Activated CD4-positive, alpha-beta memory T cell treated with anti-CD3 and anti-CD28 coated beads for 36 hours (primary cell): ENCODE measurements at places on chromosomes 2 and 18.

- no peak for DNase-seq
- H3K4me1 ChIP-seq = peaks cover 18% of the 10 kb centered on the region
- peaks cover 2% of the 10 kb centered on the region for H3K27me3 ChIP-seq
- H3K27ac ChIP-seq = no peak overlapping the region
- H3K36me3 ChIP-seq = no peaks in the 10 kb centered on the region
- H3K4me3 ChIP-seq = no peak overlapping the region
Observed at GRCh38 chr2:227788561-227789018, 25.1 kb upstream of the CCL20 start.

GRCh38 chr2:127007652-127008051, 99.3 kb downstream of the BIN1 start:
- no peak overlapping the region for H3K4me3 ChIP-seq
- H3K4me1 ChIP-seq = no peaks in the 10 kb centered on the region

DNA sequence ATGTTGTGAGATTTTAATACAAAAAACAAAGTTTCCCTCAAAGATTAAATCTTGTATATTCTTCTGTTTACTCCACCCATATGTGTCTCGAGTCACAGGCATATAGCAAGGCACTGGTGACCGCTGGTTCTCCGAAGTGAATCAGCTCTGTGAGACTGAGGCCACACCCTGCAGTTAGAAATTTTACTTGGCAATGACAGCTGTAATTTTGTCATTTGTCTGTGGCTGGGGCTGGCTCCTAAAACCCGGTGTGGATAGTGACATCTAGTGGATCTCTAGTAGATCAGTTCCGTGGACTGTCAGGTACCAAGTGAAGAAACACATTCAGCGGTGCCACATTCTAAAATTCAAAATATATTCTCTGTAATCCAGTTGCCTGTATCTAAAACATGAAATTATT, 278.0 kb downstream of the NEDD4L start:
- H3K4me1 ChIP-seq = peaks cover 15% of the 10 kb centered on the region
- no peaks in the 10 kb centered on the region for H3K36me3 ChIP-seq
- peak; percentile 71 for DNase-seq
- no peak overlapping the region for H3K27ac ChIP-seq

GRCh38 chr2:124001696-124002430, 23.2 kb upstream of the CNTNAP5 start:
- H3K4me3 ChIP-seq = no peak overlapping the region
- no peaks in the 10 kb centered on the region for H3K4me1 ChIP-seq
- DNase-seq = no peak
- H3K27me3 ChIP-seq = no peaks in the 10 kb centered on the region
- H3K27ac ChIP-seq = no peak overlapping the region

GRCh38 chr2:224930124-224930523, 112.1 kb downstream of the DOCK10 start:
- DNase-seq = peak; percentile 40
- H3K4me3 ChIP-seq = peak overlapping the region; percentile 39
- peaks cover 52% of the 10 kb centered on the region for H3K36me3 ChIP-seq
- peaks cover 98% of the 10 kb centered on the region for H3K4me1 ChIP-seq
- no peaks in the 10 kb centered on the region for H3K27me3 ChIP-seq

DNA sequence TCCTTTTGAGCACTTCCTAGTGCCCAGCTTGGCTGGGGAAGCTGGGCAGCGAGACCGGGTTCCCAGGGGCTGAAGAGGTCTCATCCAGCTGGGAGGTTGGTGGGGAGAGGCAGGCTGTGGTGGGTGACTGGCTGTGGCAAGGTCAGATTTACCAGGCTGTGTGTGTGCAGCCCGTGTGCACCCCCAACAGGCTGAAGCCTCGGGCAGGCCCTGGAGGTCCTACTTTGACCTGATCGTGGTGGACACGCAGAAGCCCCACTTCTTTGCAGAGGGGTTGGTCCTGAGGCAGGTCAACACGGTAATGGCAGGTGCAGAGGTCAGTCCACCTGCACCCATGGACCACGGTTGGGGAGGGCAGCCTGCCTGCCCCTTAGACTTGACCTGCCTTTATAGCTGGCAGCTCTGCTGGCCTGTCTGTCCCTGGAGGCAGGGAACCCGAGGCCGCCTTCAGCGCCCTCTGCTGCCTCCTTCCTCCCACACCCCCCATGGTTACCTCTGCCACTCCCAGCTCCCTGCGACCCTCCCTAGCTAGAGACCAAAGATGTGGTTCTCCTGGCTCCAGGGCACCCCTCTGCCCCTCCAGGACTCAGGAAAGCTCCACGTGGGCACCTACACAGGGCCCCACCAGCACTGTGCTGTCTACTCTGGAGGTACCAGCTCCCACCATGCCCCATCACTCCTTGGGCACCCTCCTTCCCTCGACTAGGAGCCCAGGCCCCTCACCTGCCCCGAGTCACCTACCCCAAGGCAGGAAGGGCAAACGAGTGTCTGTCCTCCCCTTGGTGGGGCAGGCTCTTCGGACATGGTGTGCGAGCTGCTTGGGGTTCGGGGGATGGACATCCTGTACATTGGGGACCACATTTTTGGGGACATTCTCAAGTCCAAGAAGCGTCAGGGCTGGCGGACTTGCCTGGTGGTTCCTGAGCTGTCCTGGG, 4.0 kb downstream of the NT5DC4 start:
- peak; percentile 40 for DNase-seq
- H3K27ac ChIP-seq = no peak overlapping the region
- no peaks in the 10 kb centered on the region for H3K4me1 ChIP-seq

GRCh38 chr2:47907039-47907781, 912 bp upstream of the FBXO11 start:
- DNase-seq = peak; percentile 48
- peak overlapping the region; percentile 88 for H3K4me3 ChIP-seq
- H3K27me3 ChIP-seq = no peaks in the 10 kb centered on the region
- peaks cover 8% of the 10 kb centered on the region for H3K36me3 ChIP-seq
- H3K4me1 ChIP-seq = peaks cover 34% of the 10 kb centered on the region

- no peaks in the 10 kb centered on the region for H3K27me3 ChIP-seq
- H3K27ac ChIP-seq = no peak overlapping the region
- no peak overlapping the region for H3K4me3 ChIP-seq
- H3K4me1 ChIP-seq = peaks cover 5% of the 10 kb centered on the region
- H3K36me3 ChIP-seq = no peaks in the 10 kb centered on the region
Observed at GRCh38 chr2:240397542-240397916, 37.9 kb upstream of the GPC1 start.

- peaks cover 5% of the 10 kb centered on the region for H3K36me3 ChIP-seq
- peak; percentile 77 for DNase-seq
- H3K4me1 ChIP-seq = peaks cover 48% of the 10 kb centered on the region
- H3K27me3 ChIP-seq = no peaks in the 10 kb centered on the region
- H3K4me3 ChIP-seq = peak overlapping the region; percentile 30
Observed at GRCh38 chr2:224025874-224026273, 13.2 kb downstream of the SERPINE2 start.

DNA sequence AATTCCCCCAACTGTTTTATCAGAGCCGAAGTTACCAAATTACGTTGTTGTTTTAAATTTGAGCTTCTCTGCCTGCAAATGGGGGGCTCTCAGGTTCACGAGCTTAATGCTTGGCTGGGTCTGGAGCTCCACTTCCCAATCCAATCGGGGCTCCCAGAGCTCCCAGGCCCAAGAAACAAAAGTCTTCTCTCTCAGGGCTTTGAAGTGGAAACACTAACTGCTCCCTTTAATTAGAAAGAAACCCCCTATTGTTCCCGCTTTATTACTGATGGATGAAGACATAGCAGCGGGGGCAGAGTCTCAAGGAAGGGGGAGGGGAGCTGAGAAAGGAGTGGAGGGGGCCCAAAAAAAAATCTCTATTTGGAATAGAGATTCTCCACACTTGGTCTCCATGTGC, 15.6 kb upstream of the PKDCC start:
- H3K36me3 ChIP-seq = no peaks in the 10 kb centered on the region
- no peak overlapping the region for H3K27ac ChIP-seq
- H3K4me3 ChIP-seq = no peak overlapping the region
- no peak for DNase-seq
- H3K27me3 ChIP-seq = peaks cover 10% of the 10 kb centered on the region
- H3K4me1 ChIP-seq = no peaks in the 10 kb centered on the region

DNA sequence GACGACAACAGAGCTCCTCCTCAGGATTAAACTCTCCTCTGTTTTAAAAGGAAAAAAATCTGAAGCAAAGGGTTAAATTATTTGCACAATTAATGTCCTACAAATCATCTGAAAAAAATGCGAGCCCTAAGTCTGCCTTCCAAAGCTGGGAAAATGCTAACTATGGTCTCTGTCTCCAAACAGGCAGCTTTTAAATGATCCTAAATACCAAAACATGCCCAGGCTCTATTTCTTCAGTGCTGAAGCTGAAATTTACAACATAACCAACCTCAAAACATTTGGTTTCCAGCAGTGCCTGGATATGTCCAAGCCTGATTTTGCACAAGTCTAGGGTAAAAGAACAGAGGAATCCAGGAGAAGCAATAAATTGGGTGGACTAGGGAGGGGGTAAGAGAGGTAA, 57.2 kb downstream of the LBH start:
- H3K27ac ChIP-seq = no peak overlapping the region
- H3K27me3 ChIP-seq = no peaks in the 10 kb centered on the region
- peaks cover 24% of the 10 kb centered on the region for H3K4me1 ChIP-seq
- no peak overlapping the region for H3K4me3 ChIP-seq
- no peak for DNase-seq

DNA sequence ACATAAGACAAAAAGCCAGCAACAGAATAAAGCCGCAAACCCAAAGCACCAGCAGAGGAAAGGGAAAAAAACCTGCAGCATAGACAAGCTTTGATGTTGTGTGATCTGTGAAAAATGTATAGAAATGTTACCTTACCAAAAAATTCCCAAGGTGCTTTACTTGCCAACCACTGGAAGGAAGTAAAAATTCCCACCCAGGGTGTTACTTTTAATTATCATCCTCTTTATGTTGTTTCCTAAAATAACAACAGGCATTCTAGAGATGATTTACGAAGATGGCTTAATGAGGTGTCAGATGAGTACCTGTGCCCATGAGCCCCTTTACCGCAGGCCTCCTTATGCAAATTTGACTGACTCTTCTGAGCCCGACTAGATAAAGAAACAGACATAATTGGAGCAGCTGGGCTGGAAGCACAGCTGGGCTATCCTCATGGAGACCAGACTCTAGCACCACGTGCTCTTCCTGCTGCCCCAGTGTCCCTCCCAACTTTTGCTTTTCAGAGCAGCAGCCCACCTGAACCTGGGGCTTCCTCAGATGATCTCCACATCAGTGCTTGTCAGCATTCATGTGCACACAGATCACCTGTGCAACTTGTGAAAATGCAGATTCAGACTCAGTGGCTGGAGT, 41.5 kb downstream of the SRSF7 start:
- H3K4me1 ChIP-seq = peaks cover 74% of the 10 kb centered on the region
- H3K4me3 ChIP-seq = peak overlapping the region; percentile 52
- DNase-seq = peak; percentile 72
- no peaks in the 10 kb centered on the region for H3K27me3 ChIP-seq

DNA sequence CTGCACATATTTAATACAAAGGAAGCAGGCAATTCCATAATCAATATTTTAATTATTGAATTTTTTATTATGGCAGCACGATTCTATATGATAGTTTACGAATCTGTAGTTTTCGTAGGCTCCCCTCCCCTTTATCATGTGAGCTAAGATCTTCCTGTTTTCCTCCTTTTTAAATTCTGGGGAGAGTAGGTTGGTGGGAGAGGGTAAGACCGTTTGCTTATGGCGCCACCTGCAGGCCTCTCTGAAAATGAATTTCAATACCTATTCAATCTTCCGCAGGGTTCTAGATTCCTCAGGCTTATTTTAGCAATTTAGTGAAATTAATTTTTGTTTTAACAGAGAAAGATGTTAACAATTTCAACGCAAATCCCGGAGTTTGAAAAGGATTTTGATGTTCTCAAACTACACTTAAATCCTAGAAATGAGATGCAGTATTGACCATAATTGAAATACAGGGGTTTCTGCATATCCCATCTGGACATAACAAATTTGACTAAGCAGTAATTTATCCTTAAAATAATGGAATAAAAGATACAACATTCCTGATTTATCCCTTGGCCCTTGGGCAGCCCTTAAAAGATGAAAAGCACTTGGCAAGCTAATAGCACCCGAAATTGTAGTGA, 12.8 kb upstream of the GBX2 start:
- H3K27me3 ChIP-seq = peaks cover 63% of the 10 kb centered on the region
- no peaks in the 10 kb centered on the region for H3K36me3 ChIP-seq
- H3K4me3 ChIP-seq = no peak overlapping the region
- peak; percentile 49 for DNase-seq
- peak overlapping the region; percentile 30 for H3K27ac ChIP-seq

DNA sequence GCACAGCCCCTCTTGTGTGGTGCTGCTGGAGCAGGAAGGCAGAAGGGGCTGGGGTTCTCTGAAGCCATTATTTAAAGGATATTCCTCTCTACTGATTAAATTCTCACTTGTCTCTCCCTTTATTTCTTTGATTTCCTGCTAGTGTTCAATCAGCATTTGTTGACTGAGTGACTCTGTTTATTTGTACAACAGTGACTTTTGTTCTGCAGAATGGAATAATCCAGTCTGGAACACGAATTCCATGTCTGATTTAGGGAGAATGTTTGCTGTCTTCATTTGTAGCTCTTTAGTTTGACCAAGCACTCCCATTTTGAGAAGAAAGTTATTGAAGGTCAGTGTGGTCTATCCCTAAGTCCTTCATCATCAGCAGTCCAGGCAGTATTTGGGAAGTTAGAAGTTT, 141.2 kb downstream of the SETBP1 start:
- no peak overlapping the region for H3K27ac ChIP-seq
- no peaks in the 10 kb centered on the region for H3K36me3 ChIP-seq
- no peak for DNase-seq
- H3K4me1 ChIP-seq = peaks cover 20% of the 10 kb centered on the region
- no peak overlapping the region for H3K4me3 ChIP-seq
- peaks cover 23% of the 10 kb centered on the region for H3K27me3 ChIP-seq

GRCh38 chr18:11719621-11720020, 30.6 kb downstream of the GNAL start:
- H3K4me1 ChIP-seq = no peaks in the 10 kb centered on the region
- no peak for DNase-seq
- H3K4me3 ChIP-seq = no peak overlapping the region
